GM20000 (cell line): ENCODE measurements at places on chromosomes 12 and 14.

DNA sequence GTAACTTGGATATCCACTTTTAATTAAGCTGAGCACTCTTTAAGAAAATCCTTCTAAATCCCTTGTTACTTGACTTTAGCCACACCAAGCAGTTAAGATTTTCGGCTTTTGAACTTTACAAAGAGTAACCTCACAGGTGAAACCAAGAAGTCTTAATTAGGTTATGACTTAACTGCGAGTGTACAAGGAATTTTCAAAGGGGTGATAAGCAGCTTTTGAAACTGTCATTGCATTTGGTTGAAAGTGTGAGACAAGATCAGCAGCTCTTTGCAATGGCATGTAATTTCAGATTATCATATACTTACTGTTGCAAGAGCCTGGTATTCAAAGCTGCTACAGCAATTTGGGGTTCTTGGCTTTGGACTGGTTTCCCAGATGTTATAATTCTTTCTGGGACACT lies 137.5 kb downstream of the TMEM117 start:
- no peak for DNase-seq

GRCh38 chr12:65828711-65829339 lies 4.5 kb downstream of the HMGA2 start:
- DNase-seq, result no peak

DNA sequence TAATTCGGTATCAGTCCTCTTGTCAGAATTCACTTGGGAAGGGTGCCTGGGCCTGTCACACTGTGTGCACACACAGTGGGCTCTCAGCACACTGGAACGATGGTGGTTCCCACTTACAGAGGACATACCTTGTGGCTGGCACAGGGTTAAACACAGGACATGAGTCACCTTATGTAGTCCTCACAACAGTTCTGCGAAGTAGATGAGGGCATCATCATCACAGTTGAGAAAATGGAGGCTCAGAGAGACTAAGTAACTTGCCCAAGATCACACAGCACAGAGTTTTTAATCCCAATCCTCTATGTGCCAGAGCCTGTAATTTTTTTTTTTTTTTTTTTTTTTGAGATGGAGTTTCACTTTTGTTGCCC lies 90.7 kb downstream of the NINJ2 start:
- DNase-seq, result no peak

GRCh38 chr14:94636744-94637412 lies 24.7 kb downstream of the SERPINA3 start:
- DNase-seq, result no peak

GRCh38 chr12:45697371-45697770 lies 32.1 kb upstream of the ARID2 start:
- no peak for DNase-seq

- no peak for DNase-seq
Observed at GRCh38 chr12:101599311-101599710, 4.5 kb downstream of the MYBPC1 start.

- no peak for DNase-seq
Observed at GRCh38 chr12:53795927-53796326, 44.1 kb upstream of the CISTR start.

DNA sequence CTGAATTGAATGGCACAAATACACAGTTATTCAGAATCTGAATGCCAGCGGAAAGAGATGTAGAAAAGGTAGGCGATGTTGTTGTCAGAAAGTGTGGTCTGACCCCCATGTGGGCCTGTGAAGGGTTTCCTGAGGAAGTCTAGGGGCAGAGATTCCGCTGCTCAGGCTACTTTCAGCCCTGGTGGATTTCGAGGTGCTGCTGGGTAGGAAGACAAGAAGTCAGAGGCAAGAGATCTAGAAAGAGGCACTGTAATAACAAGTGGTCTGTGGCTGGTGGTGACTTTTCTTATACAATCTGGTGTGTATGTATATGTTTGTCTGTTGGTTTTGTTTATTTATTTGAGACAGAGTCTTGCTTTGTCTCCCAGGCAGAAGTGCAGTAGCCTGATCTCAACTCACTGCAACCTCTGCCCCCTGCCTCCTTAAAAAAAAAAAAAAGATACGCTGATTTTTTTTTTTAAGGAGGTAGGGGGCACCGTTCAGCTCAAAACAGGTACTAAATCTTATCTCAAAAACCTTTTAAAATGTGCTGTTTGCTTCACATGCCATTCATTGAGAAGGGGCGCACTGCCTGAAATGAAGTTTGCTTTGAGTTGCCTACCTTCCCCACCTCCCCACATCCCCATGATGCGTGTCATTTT lies 27.1 kb upstream of the MANSC4 start:
- no peak for DNase-seq

DNA sequence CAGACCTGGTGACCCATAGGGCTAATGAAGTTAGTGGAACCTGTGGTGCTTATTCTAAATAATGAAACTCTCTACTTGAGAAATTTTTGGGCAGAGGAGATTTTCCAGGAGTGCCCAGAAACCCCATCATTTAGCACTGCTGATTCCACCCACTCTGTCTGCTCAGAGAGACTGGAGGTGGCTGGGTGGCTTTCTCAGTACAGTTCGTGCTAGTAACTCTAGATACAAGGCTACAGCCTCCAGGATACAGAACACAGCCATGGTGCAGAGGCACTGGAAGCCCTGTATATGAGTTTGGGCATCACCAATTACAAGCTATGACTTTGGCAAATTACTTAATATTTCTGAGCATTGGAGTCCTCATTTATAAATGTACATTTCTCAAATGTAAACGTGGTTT lies 32.4 kb downstream of the CCDC177 start:
- DNase-seq, result no peak

DNA sequence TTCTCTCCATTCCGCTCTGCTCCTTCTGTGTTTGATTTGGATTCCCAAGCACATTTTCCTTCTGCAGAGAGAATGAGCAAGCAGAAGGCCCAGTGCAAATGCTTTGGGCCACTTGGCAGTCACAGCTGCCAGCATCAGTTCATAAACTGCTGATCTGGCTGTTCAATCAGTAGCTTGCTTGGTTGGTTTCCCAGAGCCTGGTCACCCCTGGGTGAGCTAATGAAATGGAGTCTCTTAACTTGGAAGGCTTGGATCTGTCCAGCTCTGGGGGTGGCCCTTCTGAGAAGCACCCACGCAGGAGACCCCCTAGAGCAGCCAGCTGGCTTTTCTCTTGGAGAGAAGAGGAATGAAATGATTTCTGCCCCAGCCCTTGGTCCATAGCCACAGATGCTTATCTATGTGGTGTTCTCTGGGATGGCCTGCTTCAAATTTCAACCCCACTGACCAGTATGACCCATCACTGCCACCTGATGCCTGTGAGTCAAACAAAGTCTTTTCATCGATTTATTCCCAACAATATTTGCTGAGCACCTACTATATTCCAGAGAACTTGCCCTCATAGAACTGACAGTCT lies 30.3 kb downstream of the FAIM2 start:
- no peak for DNase-seq

DNA sequence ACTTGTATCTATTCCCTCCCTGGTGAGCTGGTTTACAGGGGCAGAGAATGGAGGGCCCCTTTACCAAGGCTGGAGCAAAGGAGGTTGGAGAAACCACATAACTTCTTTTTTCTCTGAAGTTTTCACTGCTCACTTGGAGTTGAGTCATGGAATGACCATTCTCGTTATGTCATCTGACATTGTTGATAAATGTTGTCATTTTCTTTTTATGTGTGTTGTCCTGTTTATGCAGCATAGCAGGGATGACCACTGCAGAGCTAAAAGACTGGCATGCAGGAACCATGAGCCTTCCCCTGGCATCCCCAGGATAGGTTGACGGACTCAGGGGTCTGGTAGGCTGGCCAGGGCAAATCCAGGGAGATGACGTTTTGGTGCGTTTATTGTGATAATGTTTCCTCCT lies 256.8 kb upstream of the DDHD1 start:
- no peak for DNase-seq

DNA sequence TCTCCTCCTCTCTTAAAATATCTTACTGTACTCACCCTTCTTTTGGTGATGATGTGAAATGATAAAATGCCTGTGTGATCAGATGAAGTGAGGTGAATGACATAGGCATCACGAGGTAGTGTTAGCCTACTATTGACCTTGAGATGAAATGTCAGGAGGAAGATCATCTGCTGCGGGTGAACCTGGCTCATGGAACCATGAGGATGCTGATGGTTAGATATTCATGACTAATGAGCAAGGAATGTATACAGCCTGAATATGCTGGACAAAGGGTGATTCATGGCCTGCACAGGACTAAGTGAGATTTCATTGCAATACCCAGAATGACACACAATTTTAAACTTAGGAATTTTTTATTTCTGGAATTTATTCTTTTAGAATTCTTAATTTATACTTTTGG lies 89.6 kb downstream of the DAAM1 start:
- no peak for DNase-seq

GRCh38 chr14:77043177-77043983 lies 14.9 kb upstream of the IRF2BPL start:
- no peak for DNase-seq

DNA sequence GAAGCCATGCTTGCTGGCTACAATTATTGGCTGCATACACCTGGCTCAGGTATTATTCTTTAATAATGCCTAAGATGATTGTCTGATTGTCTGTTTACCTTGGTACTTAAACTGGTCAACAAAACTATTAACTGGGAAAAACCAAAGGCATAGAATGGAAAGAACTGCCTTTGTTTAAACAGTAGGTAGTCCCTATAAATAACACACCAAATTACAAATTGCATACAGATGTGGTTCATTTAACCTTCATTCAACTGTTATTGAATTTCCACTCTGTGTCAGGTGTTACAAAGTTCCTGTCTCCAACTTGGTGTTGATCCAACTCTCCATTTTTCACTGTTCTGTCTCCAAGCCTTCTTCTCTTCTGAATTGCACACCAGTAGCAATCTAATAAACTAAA lies 79.8 kb upstream of the FSCB start:
- no peak for DNase-seq

- peak; percentile 14 for DNase-seq
Observed at GRCh38 chr14:60981633-60982455, 799 bp downstream of the SLC38A6 start.

- DNase-seq, result no peak
Observed at GRCh38 chr14:104244221-104245011, 106.0 kb downstream of the KIF26A start.

- DNase-seq, result no peak
Observed at GRCh38 chr14:66036547-66036946, 449.6 kb upstream of the CCDC196 start.

DNA sequence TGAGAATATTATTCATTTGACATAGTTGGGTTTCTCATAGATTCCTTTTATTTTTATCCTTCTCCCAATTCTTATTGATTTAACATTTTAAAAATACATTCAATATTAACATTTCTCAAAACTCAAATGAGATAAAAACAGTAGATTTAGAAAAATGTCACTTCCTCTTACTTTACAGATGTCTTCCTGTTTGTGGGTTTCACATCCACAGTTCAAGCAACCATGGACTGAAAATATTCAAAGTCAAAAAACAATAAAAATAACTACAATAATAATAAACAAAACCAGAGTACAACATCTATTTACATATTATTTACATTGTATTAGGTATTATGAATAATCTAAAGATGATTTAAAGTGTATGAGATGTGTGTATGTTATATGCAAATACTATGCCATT lies 111.3 kb upstream of the SLC16A7 start:
- no peak for DNase-seq

- no peak for DNase-seq
Observed at GRCh38 chr12:45989287-45989686, 1.1 kb downstream of the SCAF11 start.

GRCh38 chr12:34401659-34402227 lies 379.4 kb downstream of the ALG10 start:
- DNase-seq, result no peak

DNA sequence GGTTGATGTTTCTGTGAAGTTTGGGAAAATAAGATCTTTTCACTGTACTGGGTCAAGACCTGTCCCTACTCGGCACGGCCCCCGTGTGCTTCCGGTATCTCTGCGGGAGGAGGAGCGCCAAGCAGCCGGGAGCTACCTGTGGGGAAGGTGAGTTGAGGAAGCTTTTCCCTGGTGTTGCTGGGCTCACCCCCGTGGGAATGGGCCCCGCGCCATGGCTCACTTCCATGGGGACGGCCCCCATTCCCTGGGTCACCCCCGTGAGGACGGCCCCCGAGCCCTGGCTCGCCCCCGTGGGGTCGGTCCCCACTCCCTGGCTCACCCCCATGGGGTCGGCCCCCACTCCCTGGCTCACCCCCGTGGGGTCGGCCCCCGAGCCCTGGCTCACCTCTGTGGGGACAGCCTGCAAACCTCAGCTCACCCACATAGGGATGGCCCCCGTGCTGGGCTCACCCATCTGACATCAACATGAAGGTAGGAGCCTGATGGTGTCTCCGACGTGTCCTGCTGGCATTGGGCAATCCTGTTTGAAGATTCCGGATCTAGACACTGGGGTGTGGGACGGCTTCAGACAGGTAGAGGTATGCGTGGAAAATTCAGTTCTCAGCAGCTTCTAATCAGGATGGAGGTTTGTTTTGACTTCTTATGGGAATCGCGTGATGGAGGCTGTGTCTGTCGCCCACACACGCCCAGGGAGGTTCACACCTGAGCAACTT lies 9.1 kb downstream of the LRCOL1 start:
- no peak for DNase-seq

GRCh38 chr14:37985826-37986470 lies 221.8 kb upstream of the SSTR1 start:
- DNase-seq, result peak; percentile 4

DNA sequence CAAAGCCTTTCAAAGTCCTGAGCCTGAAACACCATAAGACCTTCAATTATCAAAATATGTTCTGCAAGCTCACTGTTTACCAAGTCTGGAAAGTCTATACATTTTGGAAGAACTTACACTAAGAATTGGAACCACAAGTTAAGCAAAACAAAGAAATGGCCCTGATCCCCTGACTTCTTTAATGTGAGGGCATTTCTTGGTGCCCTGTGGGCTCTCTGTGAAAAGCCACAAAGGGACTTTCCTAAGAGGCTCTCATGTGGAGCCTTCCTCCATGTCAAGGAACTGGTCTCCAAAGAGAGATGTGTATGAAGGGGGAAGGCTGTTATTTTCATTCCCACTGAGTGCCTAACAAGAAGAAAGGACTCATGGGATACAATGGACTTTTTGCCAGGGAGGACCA lies 13.5 kb upstream of the MYH6 start:
- no peak for DNase-seq

GRCh38 chr14:105476831-105477659 lies 2.4 kb downstream of the CRIP2 start:
- DNase-seq, result no peak

DNA sequence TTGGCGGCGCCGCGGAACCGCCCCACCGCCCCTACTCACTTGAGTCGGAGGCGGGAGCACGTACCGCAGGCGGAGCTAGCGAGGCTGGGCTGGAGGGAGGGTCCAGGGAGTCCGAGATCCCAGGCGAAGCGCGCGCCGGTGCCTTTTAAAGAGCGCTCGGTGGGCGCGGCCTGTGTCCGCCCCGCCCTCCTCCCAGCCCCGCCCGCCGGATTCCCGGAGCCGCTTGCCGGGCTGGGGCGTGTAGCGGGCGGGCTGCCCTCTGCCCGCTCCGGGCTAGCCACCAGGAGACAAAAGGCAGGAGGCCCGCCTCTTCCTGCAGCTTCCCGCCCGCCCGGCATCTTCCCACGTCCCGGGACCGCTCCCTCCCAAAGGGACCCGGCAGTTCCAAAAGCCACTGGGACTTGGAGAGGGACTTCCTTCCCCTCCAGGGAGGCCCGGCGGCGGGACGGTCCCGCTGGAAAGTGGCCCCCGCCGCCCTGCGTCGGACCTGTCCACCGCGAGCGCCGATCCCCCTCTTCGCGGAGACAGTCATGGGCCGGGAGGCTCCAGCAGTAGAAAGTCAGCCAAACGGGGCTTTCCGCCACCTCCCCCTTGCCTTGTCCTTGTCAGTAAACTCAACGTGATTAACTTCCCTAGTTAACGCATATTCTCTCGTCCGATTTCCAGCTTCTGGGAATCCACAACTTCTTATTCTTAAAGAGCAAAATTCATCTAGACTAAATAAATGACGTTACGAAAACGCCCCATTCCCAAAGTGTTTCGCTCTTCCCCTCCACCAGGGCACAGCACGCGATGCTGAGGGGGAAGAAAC lies at the start of gene CSRP2:
CSRP2 (minus strand) TSS at position 121 of the 811 bp plus-strand sequence. CDS start 12,759 bp downstream, outside the sequence.
- DNase-seq, result peak; percentile 92
